ENCODE measurements at places on chromosomes 13 and 19.

- DNase-seq, result no peak
Observed at GRCh38 chr13:99264051-99264450, 5.9 kb upstream of the GPR18 start.

GRCh38 chr19:55175117-55175867 is 4.8 kb downstream of the SYT5 start:
- no peak for DNase-seq

DNA sequence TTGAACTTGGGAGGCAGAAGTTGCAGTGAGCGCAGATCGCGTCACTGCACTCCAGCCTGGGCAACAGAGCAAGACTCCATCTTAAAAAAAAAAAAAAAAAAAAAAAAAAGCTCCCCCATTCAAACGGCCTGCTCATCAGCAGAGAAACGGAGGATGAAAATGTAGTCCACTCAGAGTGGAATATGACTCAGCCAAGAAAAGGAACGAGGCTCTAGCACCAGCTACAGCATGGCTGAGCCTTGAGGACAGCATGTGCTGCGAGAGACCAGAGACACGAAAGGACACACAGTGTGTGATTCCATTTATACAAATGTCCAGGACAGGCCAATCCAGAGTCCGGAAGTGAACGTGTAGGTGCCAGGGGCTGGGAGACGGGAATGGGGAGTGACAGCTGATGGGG is 18.1 kb upstream of the MIER2 start:
- DNase-seq, result no peak

DNA sequence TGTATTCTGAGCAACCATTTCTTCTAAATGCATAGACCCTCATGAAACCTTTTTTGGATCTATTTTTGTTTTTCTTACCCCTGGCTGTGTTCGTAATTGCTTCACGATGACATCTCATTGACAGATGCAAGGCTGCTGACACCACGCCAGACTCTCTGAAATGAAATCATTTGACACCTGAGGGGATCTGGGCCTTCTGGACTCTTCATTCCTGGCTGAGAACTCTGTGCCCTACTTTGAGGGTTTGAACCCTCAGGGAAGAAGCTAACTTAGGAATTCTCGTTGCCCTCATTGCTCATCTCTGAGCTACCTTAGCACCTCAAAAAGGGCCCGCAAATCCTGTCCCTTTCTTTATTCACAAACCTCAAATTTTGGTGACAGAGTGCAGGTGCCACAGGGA is 40.5 kb upstream of the NBEA start:
- DNase-seq, result no peak

GRCh38 chr19:54660306-54660705 is 2.5 kb upstream of the LILRB4 start:
- no peak for DNase-seq

- no peak for DNase-seq
Observed at GRCh38 chr13:106466691-106467426, 68.6 kb downstream of the EFNB2 start.

- no peak for DNase-seq
Observed at GRCh38 chr13:109644069-109644750, 142.2 kb downstream of the IRS2 start.

DNA sequence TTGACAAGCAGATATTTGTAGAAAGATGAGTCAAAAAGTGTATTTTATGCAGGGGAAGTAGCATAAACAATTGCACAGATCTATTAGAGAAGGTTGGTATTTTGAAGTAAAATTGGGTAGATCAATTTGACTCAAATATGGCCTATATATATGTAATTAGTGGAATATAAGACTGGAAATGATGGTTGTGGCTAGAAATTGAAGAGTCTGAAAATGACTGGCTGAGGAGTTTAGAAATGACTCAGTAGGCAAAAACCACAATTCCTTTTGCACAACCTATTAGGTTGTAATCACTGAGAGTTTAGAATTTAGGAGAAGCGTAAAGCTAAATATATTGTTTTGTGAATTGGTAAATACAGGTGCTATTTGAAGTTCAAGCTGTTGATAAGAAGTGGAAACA is 622.6 kb upstream of the PCDH20 start:
- no peak for DNase-seq

DNA sequence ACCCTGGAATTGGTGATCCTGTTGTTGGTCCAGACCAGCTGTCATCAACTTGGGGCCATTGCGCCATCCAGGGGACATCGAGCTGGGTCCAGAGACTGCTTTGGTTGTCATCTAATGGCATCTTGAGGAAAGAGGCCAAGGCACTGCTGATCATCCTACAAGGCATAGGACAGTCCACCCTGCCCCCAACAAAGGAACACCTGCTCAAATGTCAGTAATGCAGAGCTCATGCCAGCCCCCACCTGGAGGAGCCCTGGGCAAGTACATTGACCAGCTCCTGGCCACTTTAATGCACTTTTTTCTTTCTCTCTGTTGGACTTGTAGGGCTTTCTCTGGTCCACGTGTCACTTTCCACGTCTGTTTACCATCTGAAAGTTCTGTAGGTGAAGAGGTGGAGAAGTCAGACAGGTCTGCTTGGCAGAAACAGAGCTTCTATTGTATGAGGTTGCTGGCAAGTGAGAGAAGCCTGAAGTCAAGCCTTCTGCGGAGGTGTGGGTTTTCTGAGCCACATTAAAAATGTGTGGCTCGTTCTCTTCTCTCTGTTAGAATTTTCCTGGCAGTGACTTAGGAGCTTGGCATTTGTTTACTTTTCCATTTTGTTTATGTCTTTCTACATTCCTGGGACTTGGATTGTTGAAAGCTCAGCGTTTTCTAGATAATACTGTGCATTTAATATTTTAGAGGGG is 124.0 kb upstream of the RNF113B start:
- DNase-seq, result no peak

GRCh38 chr13:98214707-98215106 is 37.6 kb upstream of the RNF113B start:
- no peak for DNase-seq

- no peak for DNase-seq
Observed at GRCh38 chr13:108305655-108306054, 36.1 kb downstream of the TNFSF13B start.

GRCh38 chr13:91286317-91286716 is 61.2 kb upstream of the MIR17HG start:
- DNase-seq, result no peak

- DNase-seq, result no peak
Observed at GRCh38 chr13:38866649-38867048, 124.0 kb downstream of the STOML3 start.
